ENCODE measurements at places on chromosomes 4 and X. TPM values are rescaled to one million over a fixed set of nuclear protein-coding genes. Genes with fewer than 3 reads are reported as not detected.

RGN gene
- total RNA-seq, result not detected

GRCh38 chr4:107693132-107693531, 26.9 kb downstream of the PAPSS1 start:
- no peak for DNase-seq

CT45A1 gene
- not detected for total RNA-seq

DNA sequence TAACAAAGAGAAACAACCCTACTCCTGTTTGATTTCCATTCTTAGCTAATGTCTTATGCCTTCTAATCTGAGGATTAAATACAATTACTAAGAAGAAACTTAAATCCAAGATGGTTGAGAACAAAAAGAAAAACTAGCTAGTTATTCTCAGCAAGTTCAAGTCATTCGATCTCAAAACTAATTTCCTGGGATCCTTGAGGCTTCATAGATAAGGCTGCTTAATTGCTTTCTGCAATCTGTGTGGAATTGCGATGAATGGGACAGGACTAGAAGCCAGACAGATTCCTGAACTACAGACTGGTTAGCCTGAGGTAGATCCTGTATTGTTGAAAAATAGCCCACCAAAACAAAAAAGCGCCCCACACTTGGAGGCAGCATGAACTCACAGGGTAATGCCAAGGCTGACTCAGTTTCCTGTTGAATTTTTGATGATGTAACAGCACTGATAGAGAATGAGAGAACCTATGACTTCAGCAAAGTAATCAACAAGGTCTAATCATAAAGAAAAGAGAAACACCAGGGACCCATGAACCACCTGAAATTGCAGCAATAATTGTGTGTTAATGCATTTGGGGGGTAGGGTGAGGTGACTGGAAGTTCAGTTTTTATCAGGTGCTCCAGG, 33.9 kb downstream of the KLHL15 start:
- no peak for DNase-seq

ARSJ gene
- not detected for total RNA-seq

NEUROG2 gene
- total RNA-seq, result not detected

DNA sequence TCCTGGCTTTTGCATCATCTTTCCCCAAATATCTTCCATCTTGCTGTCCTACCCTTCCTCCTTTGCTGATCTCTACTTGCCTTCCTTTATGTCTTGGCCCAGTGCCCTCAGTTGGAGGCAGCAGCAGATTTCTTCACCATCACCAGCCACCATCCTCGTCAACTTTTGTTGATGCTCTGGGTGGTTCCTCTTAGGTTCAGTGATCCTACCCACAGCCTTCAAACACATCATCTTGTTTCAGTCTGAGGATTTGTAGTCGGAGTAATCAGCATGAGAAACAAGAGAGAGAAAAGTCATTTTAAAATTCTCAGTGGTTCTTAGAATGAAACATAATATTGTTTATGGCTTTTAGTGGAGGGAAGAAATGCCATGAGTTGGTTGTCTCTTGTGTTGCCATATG, 65.8 kb downstream of the FTHL17 start:
- no peak for DNase-seq

HDAC8 gene
- 19.7 TPM for total RNA-seq

GRCh38 chr4:43758836-43759235, 689.8 kb downstream of the KCTD8 start:
- DNase-seq, result no peak

CTAG1B gene
- total RNA-seq, result not detected

TLR8 gene
- 0.56 TPM for total RNA-seq

DNA sequence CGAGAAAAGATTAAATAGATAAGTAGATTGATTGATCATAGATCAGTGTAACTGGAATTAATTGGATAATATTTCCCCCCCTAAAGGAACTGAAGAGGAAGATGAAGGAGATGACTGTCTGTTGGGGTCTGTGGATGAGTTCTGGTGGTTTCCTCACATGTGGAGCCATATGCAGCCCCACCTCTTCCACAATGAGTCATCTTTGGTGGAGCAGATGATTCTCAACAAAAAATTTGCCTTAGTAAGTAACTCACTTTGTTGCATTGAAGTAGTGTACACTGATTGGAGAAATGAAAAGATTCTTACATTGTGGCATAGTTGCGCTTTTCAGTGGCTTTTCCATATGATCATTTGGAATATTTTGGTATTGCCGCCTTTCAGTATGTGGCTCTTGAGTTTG, 80.4 kb downstream of the NDST3 start:
- no peak for DNase-seq

GRCh38 chr4:28548136-28548535, 1687.5 kb downstream of the STIM2 start:
- DNase-seq, result no peak

IL13RA1 gene
- total RNA-seq, result 0.23 TPM

CENPE gene
- 35.8 TPM for total RNA-seq

REELD1 gene
- 1.7 TPM for total RNA-seq

CCDC120 gene
- 11.3 TPM for total RNA-seq

- DNase-seq, result no peak
These were observed 89.5 kb upstream of the ARX start for GRCh38 chrX:25105221-25105620.

DNA sequence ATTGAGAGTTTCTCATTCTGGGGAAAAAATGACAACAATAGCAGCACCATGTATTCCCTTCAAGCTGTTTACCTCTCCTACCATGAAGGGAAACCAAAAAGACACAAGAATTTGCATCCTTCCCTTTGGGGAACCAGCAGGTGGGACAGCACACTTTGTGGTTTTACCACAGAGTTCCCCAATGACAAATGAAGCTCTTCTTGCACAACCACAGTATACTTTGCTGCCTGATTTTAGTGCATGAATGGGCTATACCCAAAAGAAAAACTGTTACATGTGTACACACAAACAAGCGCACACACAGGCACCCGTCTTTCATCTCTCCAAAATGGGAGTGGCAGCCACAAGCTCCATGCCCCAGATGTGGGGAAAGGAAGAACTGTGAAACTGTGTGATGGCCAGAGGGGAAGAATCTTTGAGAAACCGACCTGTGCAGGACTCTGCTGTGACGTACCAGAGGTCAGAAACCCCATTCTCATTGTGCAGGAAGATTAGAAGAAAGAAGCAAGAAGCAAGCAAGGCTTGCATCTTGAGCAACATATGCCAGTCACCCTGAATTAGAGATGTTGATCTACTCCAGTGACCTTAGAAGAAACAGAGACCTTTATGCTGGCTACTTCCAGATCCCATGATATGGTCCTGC, 2.7 kb upstream of the MAML3 start:
- DNase-seq, result no peak

DNA sequence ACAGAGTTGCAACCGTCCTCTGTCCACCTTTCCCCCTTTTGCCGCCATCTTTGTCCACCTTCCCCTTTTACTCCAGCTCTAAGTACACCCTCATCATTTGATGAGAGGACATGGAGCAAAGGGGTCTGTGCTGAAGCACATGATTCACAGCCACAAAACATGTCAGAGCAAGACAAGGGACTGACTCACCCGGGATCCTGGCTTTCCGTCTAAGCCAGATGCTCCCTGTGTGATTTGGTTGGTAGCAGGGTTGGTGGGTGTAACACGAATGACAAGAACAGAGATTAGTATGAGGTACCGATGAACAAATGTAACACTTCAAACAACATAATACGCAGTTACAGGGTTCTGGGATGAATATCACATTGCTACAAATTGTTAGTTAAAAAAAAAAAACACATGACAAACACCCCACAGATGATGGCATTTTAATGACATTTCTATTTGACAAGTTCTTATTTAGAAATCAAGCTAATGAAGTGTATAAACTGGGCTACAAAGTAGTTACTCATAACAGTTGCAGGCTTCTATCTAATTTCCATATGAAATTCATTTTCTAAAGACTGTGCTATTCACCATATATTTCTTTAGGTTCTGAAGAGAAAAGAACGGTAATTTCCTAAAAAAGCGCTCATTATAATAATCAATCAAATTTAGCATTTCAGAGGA, 71.4 kb upstream of the ETNPPL start:
- DNase-seq, result no peak

- DNase-seq, result no peak
These were observed 28.9 kb upstream of the BTC start for GRCh38 chr4:74823194-74823593.

OTC gene
- total RNA-seq, result not detected

GRCh38 chr4:102828497-102828808, 1.1 kb upstream of the UBE2D3 start:
- no peak for DNase-seq

ABCG2 gene
- 0.65 TPM for total RNA-seq

PPEF2 gene
- total RNA-seq, result 1.0 TPM

- DNase-seq, result no peak
These were observed 2.0 kb upstream of the USO1 start for GRCh38 chr4:75722417-75722816.

GRCh38 chr4:76689145-76689817, 208.7 kb downstream of the SOWAHB start:
- no peak for DNase-seq

DNA sequence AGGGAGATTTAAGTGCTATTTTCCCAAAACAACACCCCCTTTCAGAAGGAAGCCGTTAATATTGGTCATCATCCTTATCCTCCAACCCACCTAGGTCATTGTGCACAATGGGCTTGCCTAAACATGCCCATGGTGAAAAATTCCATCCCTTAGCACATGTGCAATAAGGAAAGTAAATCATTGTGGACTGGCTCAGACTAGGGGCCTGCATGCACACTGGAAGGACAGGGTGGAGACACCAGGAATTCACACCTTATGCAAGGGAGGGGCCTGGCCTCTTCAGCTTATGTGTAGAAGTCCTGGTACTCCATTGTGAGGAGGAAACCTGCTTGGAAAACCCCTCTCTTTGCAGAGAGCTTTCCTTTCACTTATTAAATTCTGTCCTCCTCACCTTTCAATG, 311.4 kb upstream of the NDST4 start:
- DNase-seq, result no peak

OTUD6A gene
- total RNA-seq, result not detected

GRCh38 chr4:176864238-176864637, 71.5 kb upstream of the VEGFC start:
- DNase-seq, result no peak

HTR2C gene
- total RNA-seq, result not detected

GRCh38 chr4:101020956-101021355, 326.4 kb downstream of the PPP3CA start:
- DNase-seq, result no peak

F8A2 gene
- not detected for total RNA-seq

GRCh38 chrX:14941301-14941700, 68.1 kb downstream of the MOSPD2 start:
- no peak for DNase-seq

DNA sequence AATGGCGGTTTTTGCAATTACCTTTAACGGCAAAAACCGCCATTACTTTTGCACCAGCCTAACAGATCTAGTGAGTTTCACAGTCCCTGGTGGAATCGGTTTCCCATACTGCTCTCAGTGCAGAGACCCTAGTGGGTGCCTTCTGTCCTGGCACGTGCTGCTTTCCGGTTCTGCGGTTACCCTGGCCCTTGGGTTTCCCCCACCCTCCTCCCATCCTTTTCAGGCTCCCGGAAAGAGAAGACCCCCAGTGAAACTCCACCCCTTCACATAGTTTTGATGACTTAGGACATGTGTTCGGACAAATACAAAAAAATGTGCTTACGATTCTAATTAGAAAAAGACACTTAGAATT, 36.9 kb downstream of the NLGN3 start:
- DNase-seq, result no peak

DNA sequence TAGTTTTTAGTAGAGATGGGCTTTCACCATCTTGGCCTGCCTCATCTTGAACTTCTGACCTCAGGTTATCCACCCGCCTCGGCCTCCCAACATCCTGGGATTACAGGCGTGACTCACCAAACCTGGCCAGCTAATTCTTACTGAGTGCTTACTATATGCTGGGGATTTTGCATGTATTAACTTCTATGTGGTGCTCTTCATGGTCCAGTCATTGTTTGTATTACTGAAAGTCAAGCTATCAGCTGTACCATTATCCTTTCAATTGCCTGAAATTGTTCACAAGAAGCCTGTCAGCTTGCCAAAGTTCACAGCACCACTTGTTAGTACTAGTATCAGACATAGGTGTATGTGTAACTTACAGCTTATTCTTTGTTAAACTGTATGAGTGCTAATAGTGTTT, 1272.1 kb downstream of the ARAP2 start:
- no peak for DNase-seq

- DNase-seq, result no peak
These were observed 54.5 kb downstream of the KLHL8 start for GRCh38 chr4:87165892-87166291.

DCX gene
- total RNA-seq, result not detected

GRCh38 chr4:900073-900472, 32.0 kb downstream of the GAK start:
- DNase-seq, result no peak

HTN1 gene
- not detected for total RNA-seq

TCEAL7 gene
- not detected for total RNA-seq

- no peak for DNase-seq
These were observed 93.5 kb upstream of the ADAD1 start for GRCh38 chr4:122285285-122285684.

DNA sequence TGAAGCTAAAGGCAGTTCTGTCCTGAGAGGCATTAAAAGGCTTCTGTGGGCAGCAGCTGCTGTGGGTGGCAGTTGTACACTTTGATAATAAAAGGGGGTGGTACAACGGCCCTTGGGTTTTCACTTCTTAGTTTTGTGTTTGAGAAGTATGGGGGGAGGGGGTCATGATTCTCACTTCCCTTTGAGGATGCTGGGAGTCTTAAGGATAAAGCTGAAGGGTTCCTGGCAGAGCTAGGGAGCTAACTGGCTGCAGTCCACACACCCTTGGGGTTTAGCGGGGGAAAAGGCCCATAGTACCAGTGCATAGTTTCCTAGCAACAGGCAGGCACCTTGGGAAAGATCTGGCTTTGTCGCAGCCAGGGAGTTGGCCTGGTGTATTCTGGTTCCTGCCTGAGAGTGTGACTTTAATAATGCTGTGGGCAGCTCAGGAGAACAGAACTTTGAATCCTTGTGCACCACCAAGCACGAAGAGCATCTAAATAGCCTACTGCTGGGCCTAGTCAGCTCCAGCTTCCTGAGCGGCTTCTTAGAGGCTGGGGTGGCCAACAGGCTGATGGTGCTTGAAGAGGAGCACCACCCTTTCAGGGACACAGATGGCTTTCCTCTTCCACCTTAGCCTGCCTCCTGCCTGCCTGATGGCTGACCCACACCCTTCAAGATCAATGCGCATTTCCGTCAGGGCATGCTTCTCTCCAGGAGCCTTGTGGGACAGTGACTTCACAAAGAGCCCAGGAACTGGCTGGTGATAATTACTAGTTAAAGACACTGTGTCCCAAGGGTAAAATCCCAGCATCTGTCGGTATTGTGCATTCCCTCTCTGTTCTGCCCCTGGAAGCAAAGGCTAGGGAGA, 12.5 kb downstream of the ZBTB33 start:
- DNase-seq, result no peak

HOPX gene
- total RNA-seq, result 5.5 TPM
